ENCODE measurements at places on chromosomes 3 and 15. TPM values are rescaled to one million over a fixed set of nuclear protein-coding genes. Genes with fewer than 3 reads are reported as not detected.

DNA sequence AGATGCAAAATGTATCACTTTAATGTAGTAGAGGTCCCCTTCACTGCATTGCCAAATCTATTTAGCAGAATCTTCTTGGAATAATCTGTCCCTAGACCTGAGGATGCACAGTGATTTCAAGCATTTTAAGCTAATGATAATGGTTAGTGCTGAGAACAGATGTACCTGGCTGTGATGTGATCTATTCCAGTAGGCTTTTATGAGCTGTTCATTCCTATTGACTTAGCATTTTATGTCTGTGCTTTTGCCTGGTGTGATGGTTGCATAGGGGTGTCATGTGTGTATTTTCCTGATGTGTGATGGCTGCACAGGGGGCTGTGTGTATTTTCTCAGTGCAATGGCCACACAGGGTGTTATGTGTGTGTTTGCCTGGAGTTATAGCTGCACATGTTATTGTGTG lies 272.9 kb downstream of the TIGIT start:
- no peak for DNase-seq

The MUSTN1 gene
- 1.6 TPM for total RNA-seq

DNA sequence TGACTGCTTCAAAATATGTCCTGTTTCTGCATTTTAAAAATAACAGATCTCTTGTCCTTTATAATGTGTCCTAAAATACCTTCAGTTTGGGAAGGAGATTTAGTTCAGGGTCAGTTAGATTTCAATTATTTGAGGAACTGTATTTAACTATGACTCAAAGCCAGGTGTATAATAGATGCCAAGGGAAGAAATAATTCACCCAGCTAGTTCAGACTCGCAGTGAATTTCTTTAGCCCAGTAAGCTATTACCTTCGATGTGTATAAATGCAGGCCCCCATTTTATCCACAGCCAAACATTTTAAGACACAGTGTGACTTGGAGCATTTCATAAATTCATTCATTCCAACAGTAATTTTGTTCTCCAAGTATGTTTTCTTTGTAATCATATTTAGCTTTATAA lies 458.0 kb downstream of the ZNF385D start:
- DNase-seq, result no peak

- no peak for DNase-seq
These were observed 300.6 kb downstream of the TBL1XR1 start for GRCh38 chr3:176896640-176897039.

DNA sequence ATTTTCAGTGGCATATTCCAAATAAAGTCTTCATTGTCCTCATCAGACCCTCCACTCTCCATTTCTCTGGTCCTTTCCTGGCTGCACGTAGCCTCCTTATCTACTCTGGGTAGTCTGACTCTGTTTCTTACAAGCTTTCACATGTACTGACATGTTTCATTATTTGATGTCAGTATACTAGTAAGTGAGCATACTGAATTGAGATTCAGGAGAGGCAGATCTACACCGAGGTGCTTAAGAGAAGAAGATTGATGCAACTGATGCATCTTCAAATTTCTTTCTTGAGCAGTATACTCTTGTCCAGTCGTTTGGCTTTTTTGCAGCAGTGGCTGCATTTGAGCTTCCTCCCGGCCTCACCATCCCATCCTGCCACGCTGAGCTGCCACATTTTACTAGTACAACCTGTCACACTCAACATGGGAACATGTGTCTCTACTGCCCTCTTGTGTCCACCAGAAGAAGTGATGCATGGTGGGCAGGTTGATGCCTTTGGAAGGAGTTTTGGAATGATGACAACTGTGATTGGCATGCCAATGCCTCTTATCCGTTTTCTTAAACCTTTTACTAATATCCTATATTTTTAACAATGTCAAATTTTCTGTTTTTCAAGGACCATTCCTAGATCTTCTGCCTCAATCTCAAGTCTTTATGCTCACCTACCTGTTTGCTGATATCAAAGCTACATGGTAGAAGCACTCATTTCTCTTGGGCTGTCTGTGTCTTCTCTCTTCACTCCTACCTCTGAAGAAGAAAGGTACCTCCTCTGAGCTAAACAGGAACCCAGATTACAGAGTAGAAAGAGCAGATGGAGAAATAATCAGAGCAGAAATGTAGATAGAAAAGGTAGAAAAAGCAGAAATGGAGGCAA lies 38.7 kb downstream of the GUCA1C start:
- peak; percentile 48 for DNase-seq
